Stimulated activated naive B cell treated with anti-CD40 and anti-IgM and Interleukin-4, amounts not matched to agents 10 μg/mL and 1 μg/mL and 100 μg/mL, for 72 hours (primary cell): ENCODE measurements at places on chromosomes 2 and 18.

DNA sequence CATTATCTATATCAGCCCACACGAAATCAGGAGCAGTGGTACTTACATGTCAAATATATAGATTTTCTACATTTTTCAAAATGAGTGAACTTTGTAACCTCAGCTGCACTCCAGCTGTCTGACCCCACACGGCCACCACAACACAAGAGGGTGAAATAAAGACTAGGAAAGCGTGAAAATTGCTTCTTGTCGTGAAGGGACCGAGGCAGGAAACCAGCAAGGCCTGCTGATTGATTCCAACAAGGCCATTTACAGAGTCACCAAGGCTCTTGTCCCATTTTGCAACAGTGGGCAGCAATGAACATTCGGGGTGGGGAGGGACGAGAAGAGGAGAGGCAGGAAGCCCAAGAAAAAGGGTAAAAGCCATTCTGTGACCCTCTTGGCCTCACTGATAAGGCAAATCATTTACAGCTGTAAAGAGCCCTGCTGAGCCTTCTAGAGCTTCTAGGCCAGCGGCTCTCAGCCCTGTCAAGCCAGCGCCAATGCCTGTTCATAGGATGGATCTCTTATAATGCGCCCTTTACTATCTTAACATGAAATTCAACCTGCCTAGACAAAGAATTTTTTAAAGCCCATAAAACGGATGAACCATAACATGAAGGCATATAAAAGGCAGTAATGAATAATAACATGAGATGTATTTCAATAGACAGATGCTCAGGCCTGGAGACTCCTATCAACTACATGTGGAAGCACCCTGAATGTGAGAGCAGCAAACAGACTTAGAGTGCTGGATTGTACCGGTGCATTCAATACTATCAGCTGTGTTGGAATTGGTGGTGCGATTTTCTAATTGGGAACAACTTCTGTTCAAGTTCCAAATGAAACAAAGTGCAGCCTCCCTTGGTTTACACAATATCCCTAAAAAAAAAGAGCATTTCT lies 269.0 kb downstream of the CDCA7 start:
- no peak overlapping the region for H3K4me3 ChIP-seq
- H3K27ac ChIP-seq = no peak overlapping the region
- peaks cover 16% of the 10 kb centered on the region for H3K27me3 ChIP-seq
- no peak for DNase-seq
- H3K4me1 ChIP-seq = no peaks in the 10 kb centered on the region
- H3K36me3 ChIP-seq = no peaks in the 10 kb centered on the region

DNA sequence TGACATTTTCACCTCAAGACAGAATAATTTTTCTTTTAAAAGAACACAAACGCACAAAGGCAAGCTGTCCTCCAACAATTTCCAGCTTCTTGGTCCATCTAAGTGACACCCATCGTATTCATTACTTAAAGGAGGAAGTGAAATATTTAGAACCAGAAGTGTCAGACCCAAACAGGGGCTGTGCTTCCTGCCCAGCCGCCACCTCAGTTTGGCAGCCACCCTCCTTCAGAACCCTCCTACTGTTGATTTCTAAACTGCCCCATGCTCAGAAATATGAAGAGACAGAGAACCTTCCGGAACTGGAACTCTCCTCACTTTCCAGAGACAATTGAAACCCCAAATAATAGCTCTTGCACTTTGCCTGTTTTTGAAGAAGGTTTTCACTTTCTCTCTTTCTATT lies 734.8 kb upstream of the SALL3 start:
- H3K36me3 ChIP-seq = no peaks in the 10 kb centered on the region
- H3K4me1 ChIP-seq = no peaks in the 10 kb centered on the region
- no peak for DNase-seq
- H3K27ac ChIP-seq = no peak overlapping the region
- H3K4me3 ChIP-seq = no peak overlapping the region

DNA sequence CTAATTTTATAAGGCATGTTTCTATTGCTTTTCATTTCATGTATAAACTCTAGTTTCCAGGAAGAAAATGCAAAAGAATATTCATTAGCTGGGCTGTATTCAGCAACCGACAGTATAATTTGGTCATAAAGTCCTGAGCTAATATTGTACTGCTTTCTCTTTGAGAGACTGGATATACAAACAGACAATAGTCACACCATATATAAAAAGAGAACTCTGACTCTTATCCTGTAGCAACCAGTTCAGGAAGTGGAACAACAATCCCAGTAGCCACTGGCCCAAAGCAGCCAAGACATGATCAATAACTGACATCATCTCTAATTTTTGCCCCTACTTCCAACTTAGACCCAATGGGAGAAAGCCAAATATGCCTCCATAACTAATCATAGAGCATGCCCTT lies 160.8 kb downstream of the FSIP2 start:
- H3K27ac ChIP-seq = no peak overlapping the region
- H3K27me3 ChIP-seq = no peaks in the 10 kb centered on the region
- DNase-seq = no peak
- no peaks in the 10 kb centered on the region for H3K36me3 ChIP-seq
- no peak overlapping the region for H3K4me3 ChIP-seq
- H3K4me1 ChIP-seq = no peaks in the 10 kb centered on the region

DNA sequence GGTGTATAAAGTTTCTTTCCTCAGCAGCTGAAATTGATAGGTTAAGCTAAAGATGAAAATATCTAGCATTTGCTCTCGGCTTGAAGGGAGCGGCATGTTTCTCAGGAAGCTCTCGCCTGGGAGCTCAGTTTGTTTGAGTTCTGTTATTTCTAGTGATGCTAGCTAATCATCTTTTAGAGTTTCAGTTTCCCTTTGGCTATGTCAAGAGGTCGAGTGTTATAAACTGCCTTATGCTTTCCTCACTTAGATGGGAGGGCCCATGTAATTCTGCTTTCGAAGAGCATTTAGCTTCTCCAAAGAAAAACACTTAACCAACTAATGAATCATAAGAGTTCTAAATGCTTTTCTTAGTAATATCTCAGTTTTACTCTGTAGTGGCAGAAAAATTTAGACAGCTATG lies 33.6 kb downstream of the PLCL1 start:
- H3K27ac ChIP-seq = no peak overlapping the region
- no peaks in the 10 kb centered on the region for H3K4me1 ChIP-seq
- H3K36me3 ChIP-seq = no peaks in the 10 kb centered on the region
- H3K4me3 ChIP-seq = peak overlapping the region; percentile 5
- H3K27me3 ChIP-seq = peaks cover 8% of the 10 kb centered on the region
- DNase-seq = no peak

DNA sequence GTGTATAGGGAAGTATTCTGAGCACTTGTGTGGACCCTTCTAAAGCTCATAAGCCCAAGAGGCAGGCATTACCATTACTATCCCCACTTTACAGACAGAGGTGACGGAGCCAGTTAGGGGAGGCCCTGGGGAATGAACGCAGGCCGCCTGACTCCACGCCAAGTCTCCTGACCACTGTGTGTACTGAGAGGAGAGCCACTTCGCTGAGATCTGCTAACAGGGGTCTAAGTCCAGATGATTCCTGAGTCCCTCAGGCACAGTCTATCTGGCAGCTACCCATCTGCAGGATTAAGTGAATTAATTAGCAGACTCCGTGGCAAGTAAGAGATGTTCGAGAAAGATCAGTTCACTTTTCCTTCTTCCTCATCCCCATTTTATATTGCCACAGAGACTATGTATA lies 13.7 kb downstream of the CYB5A start:
- H3K4me1 ChIP-seq = peaks cover 31% of the 10 kb centered on the region
- H3K27me3 ChIP-seq = no peaks in the 10 kb centered on the region
- no peak for DNase-seq
- H3K4me3 ChIP-seq = no peak overlapping the region
- no peak overlapping the region for H3K27ac ChIP-seq

DNA sequence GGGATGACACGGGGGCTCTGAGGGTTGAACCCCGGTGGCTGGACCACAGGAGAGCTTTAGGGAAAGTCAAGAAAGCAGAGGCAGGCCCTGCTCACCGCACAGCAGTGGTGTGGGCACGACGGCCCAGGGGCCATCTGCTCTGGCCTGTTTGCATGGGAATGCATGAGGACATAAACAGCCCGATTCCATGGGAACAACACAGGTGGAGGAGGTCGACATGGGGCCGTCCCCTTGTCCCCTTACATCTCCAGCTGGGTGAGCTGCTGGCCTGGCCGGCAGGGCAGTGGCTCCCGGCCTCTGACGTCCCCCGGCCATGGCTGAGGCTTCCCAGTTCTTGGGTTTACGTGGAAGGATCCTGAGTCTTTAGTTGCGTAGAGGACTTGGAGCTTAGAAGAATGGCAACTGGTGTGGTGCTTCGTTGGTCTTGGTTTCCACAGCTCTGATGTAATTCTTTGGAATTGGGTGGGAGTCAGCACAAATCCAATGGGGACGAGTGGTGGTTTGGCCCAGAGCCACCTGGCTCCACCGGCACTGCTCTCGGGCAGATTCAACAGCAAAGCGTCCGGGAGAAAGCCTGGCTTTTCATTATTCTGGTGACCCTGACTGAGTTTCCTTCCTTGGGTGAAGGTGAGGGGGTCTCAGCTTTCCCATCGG lies 98.3 kb upstream of the HDAC4 start:
- H3K27me3 ChIP-seq = peaks cover 64% of the 10 kb centered on the region
- no peak overlapping the region for H3K4me3 ChIP-seq
- H3K4me1 ChIP-seq = no peaks in the 10 kb centered on the region
- no peak overlapping the region for H3K27ac ChIP-seq

- no peak overlapping the region for H3K27ac ChIP-seq
- no peak overlapping the region for H3K4me3 ChIP-seq
- peaks cover 38% of the 10 kb centered on the region for H3K27me3 ChIP-seq
- DNase-seq = no peak
Observed at GRCh38 chr2:201937343-201937742, 96.3 kb upstream of the FZD7 start.

DNA sequence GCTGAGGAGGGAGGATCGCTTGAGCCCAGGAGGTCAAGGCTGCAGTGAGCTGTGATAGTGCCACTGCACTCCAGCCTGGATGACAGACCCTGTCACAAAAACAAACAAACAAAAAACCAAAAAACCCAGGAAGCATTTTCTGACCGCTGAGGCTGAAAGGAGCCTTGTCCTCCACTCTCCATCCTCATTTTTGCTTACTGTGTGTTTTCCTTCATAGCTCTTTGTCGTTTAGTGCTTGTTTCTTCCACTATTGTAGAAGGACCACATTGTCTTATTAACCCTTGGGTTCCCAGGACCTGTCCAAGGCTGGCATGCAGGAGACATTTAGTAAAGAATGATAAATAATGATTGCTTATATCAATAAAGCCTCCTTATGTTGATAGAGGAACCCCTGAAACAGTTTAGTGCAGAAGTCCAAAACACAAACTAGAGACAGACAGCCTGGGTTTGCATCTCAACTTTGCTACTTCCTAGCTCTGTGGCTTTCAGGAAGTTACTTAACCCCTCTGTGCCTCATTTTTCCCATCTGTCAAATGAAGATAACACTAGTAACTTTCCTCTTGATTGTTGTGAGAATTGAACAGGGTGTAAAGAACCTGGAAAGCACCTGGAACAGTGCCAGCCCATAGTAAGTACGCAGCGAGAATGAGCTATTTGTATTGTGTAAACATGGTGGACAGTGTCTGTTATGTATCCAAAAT lies 126.0 kb downstream of the LPIN1 start:
- no peak overlapping the region for H3K27ac ChIP-seq
- no peaks in the 10 kb centered on the region for H3K36me3 ChIP-seq
- peaks cover 30% of the 10 kb centered on the region for H3K4me1 ChIP-seq
- H3K4me3 ChIP-seq = no peak overlapping the region
- H3K27me3 ChIP-seq = peaks cover 13% of the 10 kb centered on the region

DNA sequence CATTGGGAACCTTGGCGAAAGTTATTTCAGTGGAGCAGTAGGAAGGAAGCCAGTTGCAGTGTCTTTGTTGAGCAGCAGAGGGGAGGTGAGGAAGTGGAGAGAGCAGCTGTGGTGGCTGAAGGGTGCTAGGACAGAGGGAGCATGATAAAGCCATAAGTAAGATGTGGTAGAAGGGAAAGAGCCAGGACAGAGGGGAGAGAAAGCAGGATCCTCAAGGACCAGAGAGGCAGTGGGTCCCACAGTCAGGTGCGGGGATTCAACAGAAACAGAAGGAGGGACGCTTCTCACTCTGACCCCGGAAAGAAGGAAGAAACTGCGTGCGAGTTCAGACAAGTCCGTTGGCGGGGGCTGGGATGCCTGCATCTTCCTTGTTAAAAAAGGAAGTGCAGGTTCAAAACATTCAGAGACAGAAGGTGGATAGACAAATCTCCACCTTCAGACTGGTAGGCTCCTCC lies at the start of gene CXCR2:
Gene CXCR2 (plus strand): TSS at position 403 of the 455 bp plus-strand sequence. CDS start 8,774 bp downstream, outside the sequence.
- peaks cover 25% of the 10 kb centered on the region for H3K27me3 ChIP-seq
- H3K4me3 ChIP-seq = no peak within 1 kb of the TSS

GRCh38 chr2:242075168-242075567 lies 205.6 kb downstream of the RTP5 start:
- peaks cover 27% of the 10 kb centered on the region for H3K27me3 ChIP-seq
- no peaks in the 10 kb centered on the region for H3K4me1 ChIP-seq
- DNase-seq = no peak
- H3K36me3 ChIP-seq = no peaks in the 10 kb centered on the region

DNA sequence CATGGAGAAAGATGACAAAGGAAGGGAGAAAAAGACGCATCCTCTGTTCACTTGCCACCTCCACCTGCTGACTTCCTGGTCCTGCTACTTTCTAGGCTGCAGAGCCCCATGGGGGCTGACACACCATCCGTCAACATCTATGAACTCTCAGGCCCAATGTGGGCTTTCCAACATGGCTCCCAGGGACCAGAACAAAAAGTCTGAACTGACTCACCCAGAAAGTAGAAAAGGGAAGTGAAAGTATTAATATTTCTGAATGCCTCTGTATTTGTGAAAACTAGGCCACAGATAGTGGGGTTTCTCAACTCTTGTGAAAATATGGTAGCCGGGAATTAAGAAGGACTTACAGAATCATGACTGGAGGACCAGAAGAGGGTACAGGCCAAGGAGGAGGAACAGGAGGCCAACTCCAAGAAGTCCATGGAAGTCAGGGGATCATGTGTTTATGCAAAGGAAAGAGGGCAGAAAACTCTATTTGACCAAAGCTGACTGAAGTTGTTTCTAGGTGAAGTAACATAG lies 123.1 kb upstream of the CAB39 start:
- DNase-seq = peak; percentile 86
- H3K27me3 ChIP-seq = no peaks in the 10 kb centered on the region
- H3K27ac ChIP-seq = peak overlapping the region; percentile 93
- H3K36me3 ChIP-seq = peaks cover 12% of the 10 kb centered on the region
- peak overlapping the region; percentile 61 for H3K4me3 ChIP-seq

- H3K4me1 ChIP-seq = no peaks in the 10 kb centered on the region
- H3K27me3 ChIP-seq = peaks cover 43% of the 10 kb centered on the region
- no peak for DNase-seq
- no peak overlapping the region for H3K4me3 ChIP-seq
- H3K36me3 ChIP-seq = no peaks in the 10 kb centered on the region
Observed at GRCh38 chr2:131030478-131030971, 62.7 kb downstream of the FAM168B start.

DNA sequence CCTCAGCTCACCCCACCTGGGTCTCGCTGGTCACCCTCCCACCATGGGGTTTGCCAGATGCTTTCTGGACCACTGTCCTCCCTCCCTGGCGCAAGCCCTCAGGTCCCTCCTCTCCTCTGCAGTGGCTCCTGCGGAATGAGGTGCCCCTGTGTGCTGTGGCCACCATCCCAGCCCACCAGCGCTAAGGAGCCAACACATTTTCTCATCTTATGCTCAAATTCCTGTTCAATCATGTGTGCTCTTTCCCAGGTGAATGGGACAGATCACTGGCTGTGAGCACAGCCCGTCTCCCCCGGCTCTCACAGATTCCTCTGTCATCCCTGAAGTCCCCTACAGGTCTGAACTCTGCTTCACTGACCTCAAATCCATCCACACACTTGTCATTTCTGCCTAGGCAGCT lies 15.2 kb upstream of the CCDC74B start:
- H3K27me3 ChIP-seq = no peaks in the 10 kb centered on the region
- H3K4me1 ChIP-seq = peaks cover 43% of the 10 kb centered on the region
- H3K36me3 ChIP-seq = peaks cover 79% of the 10 kb centered on the region
- DNase-seq = no peak
- peak overlapping the region; percentile 50 for H3K4me3 ChIP-seq
- peak overlapping the region; percentile 62 for H3K27ac ChIP-seq
